GM13976 (cell line): ENCODE measurements at places on chromosomes 7 and 10.

GRCh38 chr10:49398000-49398861 lies 2.3 kb upstream of the DRGX start:
- peak; percentile 86 for DNase-seq

GRCh38 chr7:124364283-124364682 lies 331.4 kb upstream of the TMEM229A start:
- no peak for DNase-seq

GRCh38 chr10:126122881-126123280 lies 226.5 kb downstream of the FANK1 start:
- no peak for DNase-seq

DNA sequence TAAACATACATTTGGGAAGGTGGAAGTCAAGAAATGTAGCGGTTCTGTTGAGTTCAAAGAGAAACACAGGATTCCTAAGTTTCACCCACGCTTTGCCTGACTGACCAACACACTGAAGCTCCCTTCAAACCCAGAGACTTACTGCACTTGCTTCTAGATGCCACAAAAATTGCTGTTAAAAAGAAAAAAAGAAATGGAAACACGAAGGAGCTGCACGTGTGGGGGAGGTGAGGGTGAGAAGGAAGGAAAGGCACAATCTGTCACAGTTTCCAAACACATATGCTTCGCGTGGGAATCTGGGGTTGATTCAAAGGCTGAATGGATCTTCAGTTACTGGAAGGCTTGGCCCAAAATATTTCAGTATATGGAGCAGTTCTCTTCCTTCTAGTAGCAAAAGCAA lies 495.6 kb downstream of the DNAJB6 start:
- DNase-seq, result no peak

- DNase-seq, result no peak
These were observed 39.2 kb upstream of the MBL2 start for GRCh38 chr10:52811776-52812175.

- DNase-seq, result peak; percentile 78
These were observed 5.9 kb downstream of the PIK3CG start for GRCh38 chr7:106870983-106871410.

DNA sequence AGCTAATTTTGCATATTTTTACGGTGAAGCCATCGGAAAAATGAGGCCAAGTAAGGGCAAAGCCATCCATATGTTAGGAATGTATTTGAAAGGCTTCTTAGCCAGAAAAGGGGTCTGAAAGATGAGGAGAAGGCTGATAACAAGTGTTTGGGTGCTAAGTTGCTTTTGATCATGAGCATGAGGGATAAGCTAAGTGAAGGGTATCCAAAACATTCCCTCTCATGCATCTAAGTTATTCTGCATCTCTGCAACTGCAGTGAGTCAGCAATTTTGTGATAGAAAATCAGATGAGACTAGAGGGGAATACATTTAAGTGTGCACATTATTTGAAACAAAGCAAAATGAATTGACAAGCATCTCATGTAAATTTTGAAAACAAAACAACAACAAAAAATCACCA lies 282.8 kb downstream of the GPR158 start:
- no peak for DNase-seq

- no peak for DNase-seq
These were observed 126.2 kb upstream of the KCTD7 start for GRCh38 chr7:66502230-66503035.

GRCh38 chr10:121128164-121128563 lies 277.0 kb downstream of the WDR11 start:
- no peak for DNase-seq

DNA sequence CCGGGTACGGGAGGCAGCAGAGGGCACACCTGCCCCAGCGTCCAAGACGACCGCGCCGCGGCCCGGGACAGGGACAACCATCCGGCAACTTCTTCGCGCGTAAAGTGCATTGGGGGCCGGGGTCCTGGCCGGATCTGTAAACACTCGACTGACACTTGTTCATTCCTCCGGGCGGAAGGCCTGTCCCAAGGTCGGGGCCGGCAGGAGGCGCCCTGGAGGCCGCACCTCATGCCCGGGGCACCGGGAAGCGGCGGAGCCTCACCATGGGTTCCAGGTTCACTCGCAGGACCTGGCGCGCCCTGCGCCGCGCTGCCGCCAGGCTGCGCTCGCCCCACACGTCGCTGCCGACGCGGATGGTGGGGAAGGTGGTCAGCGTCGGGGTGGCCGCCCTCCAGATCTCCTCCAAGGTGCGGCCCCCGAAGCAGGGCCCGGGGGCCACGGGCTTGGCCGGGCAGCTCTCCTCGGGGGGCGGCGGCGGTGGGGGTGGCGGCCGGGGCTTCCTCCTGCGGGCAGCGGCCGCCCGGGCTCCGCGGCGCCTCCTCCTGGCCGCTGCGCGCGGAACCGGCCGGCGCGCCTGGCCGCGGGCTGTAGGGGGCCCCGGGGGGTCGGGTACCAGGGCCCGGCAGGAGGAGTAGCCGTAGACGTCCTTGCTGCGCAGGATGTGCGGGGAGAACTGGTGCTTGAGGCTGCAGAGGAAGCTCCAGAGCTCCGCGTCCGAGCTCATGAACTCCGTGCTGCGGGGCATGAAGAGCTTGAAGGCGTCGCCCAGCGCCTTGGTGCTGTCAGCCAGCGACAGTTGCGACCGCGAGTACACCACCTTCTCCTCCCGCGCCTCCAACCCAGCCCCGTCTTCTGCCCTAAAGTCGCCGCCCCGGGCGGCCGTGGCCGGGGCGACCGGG lies 746 bp downstream of the CCDC71L start:
- DNase-seq, result peak; percentile 89

GRCh38 chr10:54010337-54010933 lies 790.6 kb downstream of the PCDH15 start:
- no peak for DNase-seq
